ENCODE measurements at places on chromosomes 1 and 21. TPM values are rescaled to one million over a fixed set of nuclear protein-coding genes. Genes with fewer than 3 reads are reported as not detected.
A peak's percentile ranks its signal among the peaks of the same experiment; 100 is the strongest.

GRCh38 chr1:13228343-13228781 lies 2.4 kb upstream of the PRAMEF18 start:
- DNase-seq: no peak

- no peak for DNase-seq
Observed at GRCh38 chr1:182004601-182005000, 56.9 kb downstream of the ZNF648 start.

The TRIM46 gene
- 1.1 TPM for total RNA-seq

DNA sequence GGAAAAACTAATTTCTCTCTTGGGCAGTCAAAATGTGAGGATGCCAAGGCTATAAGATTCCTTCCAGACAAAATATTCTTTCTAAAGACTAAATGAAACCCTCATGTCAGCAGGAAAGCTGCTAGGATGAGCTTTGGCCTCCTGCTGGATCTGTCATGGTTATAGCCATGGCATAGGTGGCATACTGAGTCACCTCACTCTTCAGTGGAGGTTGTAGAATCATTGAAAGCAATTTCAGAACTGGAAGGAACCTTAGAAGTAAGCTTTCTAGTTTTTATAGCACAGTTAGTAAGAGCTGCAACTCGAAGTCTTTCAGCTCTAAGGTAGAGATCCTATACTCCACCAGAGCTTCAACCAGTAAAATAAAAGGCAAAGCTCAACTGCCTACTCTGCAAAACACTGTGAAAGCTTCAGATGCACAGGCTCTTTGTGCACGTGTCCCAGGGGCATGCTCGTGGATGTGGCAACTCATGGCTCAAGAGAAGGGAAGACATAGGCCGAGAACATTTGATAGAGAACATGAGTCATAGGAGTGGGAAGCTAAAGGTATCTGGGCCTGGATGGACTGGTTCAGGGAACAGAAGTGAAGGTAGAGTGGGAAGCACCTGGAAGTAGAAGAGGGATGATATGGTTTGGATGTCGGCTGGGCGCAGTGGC lies 5.8 kb downstream of the AVPR1B start:
- no peak for DNase-seq

The PODN gene
- 4.1 TPM for total RNA-seq

DNA sequence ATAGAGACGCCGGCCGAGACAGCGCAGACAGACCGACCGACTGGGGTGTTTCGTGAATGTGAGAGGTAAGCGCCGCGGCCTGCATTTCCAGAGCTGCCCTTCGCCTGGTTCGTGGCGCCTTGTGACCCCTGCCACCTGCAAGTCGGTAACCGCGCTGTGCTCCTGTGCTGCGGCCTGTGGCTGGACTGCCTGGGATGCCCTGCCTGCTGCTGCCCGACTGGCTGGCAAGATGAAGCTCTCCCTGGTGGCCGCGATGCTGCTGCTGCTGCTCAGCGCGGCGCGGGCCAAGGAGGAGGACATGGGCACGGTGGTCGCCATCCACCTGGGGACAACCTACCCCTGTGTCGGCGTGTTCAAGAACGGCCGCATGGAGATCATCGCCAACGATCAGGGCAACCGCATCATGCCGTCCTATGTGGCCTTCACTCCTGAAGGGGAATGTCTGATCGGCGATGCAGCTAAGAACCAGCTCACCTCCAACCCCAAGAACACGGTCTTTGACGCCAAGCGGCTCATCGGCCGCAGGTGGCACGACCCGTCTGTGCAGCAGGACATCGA lies 150.8 kb downstream of the RRAGC start:
- no peak for DNase-seq

DNA sequence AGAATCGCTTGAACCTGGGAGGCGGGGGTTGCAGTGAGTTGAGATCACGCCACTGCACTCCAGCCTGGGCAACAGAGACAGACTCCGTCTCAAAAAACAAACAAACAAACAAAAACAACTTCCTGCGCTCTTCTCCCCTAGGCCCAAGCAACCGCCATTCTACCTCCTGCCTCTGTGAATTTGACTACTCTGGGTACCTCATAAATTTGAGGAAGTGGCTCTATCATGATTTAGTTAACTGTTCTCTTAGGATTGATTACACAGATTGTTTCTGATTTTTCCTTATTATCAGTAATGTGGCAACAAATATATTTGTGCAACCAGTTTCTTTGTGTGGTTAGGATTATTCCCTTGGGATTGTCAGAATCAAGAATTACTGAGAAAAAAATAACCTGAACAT lies 29.7 kb downstream of the OPTC start:
- DNase-seq: no peak

The WDR64 gene
- total RNA-seq: 0.24 TPM

The RPE65 gene
- total RNA-seq: not detected

The C21orf58 gene
- total RNA-seq: 20.3 TPM

DNA sequence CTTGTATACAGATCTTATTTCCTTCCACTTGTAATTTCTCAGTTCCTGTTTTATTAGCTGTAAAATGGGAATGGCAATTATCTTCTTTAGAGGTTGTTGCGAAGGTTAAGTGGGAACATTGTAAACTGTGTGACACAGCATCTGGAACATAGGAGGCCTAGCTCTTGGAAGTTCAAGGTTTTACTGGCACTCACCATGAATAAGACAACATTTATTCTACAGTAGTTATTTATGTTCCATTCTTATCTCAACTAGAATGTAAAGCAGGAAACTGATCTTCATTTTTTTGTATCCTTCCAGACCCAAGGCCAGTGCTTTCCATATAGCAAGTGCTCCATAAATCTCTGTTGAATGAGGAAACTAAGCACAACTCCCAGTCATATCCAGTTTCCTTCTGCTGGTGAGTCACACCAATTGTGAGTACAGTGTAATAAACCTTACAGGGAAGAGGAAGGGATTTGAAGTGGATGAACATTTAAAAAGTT lies 1.4 kb downstream of the BCL10 start:
- peak; percentile 62 for DNase-seq

GRCh38 chr1:34176830-34177603 lies at the start of gene C1orf94:
Gene C1orf94 (plus strand): TSS chr1:34176907. CDS start chr1:34177790, 883 bp downstream.
- no peak for DNase-seq

DNA sequence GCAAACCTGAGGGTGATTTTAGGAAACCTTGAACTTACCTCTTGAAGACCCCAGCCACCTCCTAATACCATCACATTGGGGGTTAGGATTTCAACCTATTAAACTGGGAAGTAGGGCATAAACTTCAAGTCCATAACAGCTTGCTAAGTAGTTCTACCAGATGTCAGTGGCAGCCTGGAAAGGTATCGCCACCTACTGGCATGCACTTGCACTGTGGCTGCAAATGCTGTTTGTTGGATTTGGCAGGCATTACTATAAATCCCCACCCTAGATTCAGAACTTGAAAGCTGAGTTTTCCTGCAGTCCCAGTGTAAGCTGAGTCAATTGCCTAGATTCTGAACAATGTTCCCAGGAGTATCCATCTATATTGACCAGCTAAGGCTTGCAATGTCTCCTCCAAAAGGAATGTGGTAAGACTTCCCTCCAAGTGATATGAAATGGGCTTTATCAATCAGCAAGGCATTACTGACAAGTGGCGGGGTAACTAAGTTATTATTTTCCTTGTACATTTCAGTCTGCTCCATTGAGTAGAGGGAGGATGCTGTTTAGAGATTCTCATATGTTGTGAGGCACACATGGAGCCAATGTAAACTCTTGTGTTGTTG lies 474.5 kb downstream of the PTPRC start:
- DNase-seq: peak; percentile 16

The PLXNA2 gene
- total RNA-seq: 8.7 TPM

The OPRD1 gene
- 0.03 TPM for total RNA-seq

The MROH9 gene
- total RNA-seq: not detected

DNA sequence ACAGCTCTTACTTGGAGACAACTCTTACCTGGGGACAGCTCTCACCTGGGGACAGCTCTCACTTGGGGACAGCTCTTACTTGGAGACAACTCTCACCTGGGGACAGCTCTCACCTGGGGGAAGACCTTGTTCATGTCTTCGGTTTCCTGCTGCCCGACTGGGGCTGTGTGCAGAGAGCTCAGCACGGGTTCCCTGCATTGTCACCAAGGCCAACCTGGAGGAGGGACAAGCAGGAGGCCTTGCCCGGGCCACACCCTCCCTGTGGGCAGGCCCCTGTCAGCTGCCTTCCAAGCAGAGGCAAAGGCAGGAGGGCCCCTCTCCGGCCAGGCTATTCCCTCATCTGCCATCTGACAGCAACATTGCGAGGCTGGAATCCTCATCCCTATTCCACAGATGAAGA lies at the start of gene LDLRAD1:
Gene LDLRAD1, minus strand, starts transcription at position 208 of the 400 bp plus-strand sequence. Its CDS starts 74 bp downstream, at position 134.
- no peak for DNase-seq

DNA sequence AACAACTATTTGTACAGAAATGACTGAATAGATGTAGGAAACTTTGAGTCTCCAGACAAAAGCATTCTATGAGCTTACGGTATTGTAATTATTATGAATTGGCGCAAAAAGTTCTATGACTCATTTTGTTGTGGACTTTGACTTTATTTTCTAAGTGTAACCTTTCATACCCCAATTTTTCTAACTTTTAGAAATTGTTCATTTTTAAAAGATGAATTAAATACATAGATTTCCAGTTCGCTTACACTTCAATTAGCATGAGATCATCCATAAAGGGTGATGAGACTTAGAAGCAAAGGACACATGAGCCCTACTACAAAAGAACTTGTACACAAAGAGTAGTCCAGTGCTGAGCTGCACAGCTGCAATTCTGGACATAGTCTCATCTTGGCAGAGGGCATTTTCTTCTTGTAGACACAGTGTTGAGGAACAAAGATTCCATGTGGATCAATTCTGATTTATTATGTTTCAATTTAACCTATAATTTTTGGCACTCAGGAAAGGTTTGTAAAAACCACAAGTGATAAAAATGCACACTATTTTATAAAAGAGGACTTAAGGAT lies 431.1 kb downstream of the LRRIQ3 start:
- no peak for DNase-seq

The FNDC5 gene
- total RNA-seq: 0.84 TPM

The ELF3 gene
- total RNA-seq: not detected

The PSMG1 gene
- 81.9 TPM for total RNA-seq

The SMIM11 gene
- 7.8 TPM for total RNA-seq

GRCh38 chr1:14498839-14499238 lies 99.6 kb upstream of the KAZN start:
- DNase-seq: no peak

The SEMA4A gene
- 1.8 TPM for total RNA-seq

The RPTN gene
- not detected for total RNA-seq

DNA sequence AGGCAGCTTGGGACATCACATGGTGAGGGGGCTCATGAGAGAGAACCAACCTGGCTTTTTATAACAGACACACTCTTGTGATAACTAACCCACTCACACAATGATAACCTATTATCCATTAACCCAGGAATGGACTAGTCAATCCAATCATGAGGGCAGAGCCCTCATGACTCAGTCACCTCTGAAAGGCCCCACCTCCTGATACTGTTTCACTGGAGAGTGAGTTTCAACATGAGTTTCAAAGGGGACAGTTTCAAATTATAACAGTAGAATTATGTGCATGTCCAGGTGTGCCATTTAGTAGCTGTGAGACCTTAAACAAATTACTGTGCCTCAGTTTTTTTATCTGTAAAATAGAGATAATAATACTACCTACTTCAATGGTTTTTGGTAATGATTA lies 47.6 kb upstream of the PPP2R5A start:
- no peak for DNase-seq

Data from SJSA1 (cell line).